T-helper 2 cell (primary cell): ENCODE measurements at places on chromosomes 5 and 9.

GRCh38 chr9:115225459-115226116, 107.6 kb upstream of the TNC start:
- DNase-seq, result no peak

- no peak for DNase-seq
Observed at GRCh38 chr5:135843571-135844337, 9.3 kb downstream of the SLC25A48 start.

GRCh38 chr5:132981288-132981687, 17.9 kb upstream of the AFF4 start:
- no peak for DNase-seq

GRCh38 chr5:98349251-98349989, 424.0 kb upstream of the RGMB start:
- DNase-seq, result no peak

DNA sequence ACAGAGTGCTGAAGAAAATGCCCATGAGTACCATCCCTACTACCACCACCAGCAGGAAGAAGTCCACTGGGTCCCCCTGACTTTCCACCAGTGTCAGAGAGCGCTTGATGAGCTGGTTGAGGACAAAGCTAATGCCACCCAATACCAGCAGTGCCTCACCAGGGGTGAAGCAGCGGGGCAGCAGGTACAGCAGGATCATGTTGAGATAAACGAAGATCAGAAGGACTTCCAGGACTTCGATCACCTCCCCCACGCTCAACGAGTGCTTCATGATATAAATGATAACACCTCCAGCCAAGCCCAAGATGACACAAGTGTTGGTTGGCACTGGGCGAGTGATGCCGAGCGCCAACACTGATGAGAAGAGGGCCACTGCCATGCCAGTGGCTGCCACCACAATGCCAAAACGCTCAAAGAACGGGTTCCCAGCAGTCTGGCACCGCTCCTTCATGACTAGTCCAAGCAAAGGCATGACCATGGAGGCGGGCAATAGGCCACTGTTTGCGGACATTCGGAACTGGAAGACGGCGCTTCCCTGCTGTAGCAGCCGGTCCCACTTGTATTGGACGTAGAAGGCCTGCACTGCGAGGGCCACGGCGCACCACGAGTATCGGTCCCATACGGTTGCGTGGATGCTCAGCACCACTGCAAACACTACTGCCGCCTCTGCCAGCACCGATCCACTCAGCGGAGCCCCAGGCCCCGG, 679 bp downstream of the DOLK start:
- DNase-seq, result no peak

DNA sequence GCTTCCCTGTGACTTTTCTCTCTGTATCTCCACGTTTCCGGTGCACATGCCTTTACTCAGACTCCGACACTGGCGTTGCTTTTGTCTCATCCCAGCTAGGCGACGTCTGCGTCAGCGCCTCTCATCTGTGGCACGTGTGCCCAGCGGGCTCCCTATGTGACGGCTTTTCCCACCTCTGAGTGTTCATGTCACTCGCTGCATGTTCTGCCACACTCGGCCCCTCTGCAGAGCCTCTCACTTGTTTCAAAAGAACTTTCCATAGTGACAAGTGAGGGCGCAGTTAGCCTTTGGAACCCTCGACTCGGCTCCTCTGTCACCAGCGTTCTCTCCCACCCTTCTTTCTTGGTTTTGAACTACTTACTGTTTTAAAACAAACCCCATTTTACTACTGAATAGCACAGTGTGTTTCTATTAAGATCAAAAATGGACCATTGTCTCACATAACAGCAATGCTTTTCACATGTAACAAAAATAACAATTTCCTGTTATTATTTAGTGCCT, 113.4 kb upstream of the CACNA1B start:
- DNase-seq, result no peak

- no peak for DNase-seq
Observed at GRCh38 chr5:1495525-1495897, 28.2 kb downstream of the LPCAT1 start.
